Stimulated activated CD4-positive, alpha-beta T cell treated with anti-CD3 and anti-CD28 coated beads, Interleukin-1b, Interleukin-23, amount 100 ng/mL, for 1 hour (primary cell): ENCODE measurements at places on chromosomes 3 and 15.
A peak's percentile ranks its signal among the peaks of the same experiment; 100 is the strongest.

DNA sequence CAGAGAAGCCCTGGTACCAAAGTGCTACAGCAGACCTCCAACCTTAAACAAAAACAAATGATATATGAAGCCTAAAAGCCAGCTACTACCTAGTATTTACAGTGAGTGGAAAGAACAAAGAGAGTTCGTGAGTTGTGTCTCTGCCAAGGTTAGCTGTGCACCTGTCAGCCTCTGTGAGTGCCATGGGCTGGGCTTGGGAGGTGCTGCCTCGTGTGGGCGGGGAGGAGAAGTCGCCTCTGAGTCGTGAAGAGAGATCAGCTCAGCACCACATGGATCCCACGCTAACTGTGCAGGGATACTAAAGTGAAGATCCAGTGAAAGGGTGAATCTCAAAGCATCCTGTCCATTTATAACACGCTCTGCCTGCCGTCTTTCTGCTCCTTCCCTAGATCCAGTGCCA, 101.9 kb downstream of the CHDH start:
- DNase-seq: no peak

GRCh38 chr3:38331257-38332022, 15.1 kb upstream of the XYLB start:
- no peak for DNase-seq

DNA sequence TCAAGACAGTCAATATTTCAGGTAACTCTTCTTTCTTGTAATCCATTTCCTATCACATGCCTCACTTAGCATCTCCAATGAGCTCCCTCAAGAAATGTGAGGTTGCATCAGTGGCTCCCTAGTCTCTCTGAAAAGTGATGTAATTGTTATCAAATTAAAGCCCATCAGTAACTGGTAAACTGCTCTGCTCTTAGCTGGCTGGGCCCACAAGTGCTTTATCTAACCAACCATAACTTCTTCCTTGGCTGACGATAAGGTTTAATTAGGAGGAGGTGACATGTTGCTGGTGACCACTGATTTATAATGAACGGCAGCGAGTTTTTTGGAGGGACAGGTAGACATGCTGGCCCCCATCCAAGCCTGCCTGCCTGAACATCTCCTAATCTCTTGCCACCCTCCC, 79.6 kb downstream of the RTP4 start:
- DNase-seq: no peak

GRCh38 chr3:40511031-40511718, 5.3 kb downstream of the ZNF620 start:
- no peak for DNase-seq

- DNase-seq: no peak
These were observed 67.6 kb upstream of the ARHGEF3 start for GRCh38 chr3:56869157-56869889.

DNA sequence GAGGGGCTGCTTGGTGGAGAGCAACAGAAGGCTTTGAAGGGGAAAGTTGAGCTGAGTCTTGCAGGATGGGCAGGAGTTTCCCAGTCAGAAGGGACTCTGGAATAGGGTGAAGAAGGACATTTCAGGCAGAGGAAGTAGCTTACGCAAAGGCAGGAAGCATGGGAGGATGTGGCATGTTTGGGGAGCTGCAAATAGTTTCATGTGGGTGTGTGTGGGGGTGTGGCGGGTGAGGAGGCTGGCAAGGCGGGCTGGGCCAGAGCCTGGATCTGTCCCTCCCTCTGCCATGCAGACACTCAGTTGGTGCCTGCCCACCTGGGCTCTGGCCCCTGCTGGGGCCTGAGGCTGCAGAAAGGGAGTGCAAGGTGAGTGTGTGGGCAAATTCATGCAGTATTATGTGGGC, 10.4 kb downstream of the TEX264 start:
- no peak for DNase-seq

GRCh38 chr3:138070006-138070405, 45.4 kb downstream of the DZIP1L start:
- no peak for DNase-seq

- DNase-seq: no peak
These were observed 160.0 kb downstream of the FRMD5 start for GRCh38 chr15:44034933-44035624.

DNA sequence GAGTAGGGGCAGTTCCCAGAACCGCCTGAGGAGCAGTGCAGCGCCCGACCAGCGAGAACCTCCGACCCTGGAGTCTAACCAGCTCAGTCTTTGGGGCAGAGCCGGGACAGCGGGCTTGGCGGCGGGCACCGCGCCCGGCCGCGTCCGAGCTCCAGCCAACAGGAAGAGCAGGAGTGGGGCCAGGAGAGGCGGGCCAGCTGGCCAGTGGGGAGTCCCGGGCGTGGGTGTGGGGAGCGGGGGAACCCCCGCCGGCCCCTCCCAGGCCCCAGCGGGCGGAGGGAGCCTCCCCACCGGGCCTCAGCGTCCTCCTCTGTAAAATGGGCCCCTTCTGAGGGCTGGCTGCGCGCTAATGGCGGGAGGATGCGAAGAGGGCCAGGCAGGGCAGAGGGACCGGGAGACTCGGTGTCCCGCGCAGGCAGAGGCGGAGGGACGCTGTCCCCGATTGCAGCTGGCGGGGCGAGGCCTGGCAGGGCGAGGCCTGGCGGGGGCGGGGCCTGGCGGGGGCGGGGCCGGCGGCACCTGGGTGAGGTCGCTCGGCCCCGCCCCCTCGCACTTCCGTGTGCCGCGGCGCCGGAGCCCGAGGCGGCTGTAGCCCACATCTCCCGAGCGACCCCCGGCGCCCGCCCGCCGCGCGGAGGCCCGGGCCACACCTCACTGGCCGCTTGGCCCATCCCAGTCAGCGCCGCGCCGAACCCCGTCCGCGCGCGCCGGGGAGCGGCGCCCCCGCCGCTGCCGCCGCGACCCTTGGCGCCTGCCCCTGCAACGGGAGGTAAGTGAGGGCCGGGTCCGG, at the start of gene PRKCD:
PRKCD (plus strand) TSS at position 550 of the 790 bp plus-strand sequence. CDS start 17,214 bp downstream, outside the sequence.
- peak; percentile 62 for DNase-seq

DNA sequence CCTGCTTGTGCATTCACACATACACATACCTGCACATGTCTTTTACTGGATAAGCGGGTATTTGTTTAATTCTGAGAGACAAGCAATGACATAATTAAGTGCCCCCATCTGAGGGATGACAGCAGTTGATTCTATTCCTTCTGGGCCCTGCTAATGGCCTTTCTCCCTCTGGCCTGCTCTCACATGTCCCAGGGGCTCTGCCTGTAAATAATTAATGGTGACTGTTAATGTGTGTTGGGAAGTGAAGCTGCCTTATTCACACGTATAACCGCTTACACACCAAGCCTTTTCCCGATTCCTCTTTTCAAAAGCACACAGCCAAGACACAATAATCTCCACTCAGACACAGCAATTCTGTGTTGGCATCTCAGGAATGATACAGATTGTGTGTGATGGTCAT, 47.8 kb downstream of the LRRK1 start:
- DNase-seq: no peak

GRCh38 chr3:100682056-100682853, 27.0 kb upstream of the TFG start:
- no peak for DNase-seq
